Left cardiac atrium (tissue), 4 donors: ENCODE measurements at places on chromosomes 16 and 17. TPM values are rescaled to one million over a fixed set of nuclear protein-coding genes. Genes with fewer than 3 reads are reported as not detected.

TP53TG3B gene
- not detected for total RNA-seq

KRTAP4-1 gene
- not detected for total RNA-seq

SLC39A11 gene
- total RNA-seq, result 11.3 TPM

HBA1 gene
- 62.0 TPM for total RNA-seq

EVI2B gene
- total RNA-seq, result 7.7 TPM

ZSCAN10 gene
- not detected for total RNA-seq
